ENCODE measurements at places on chromosomes 2 and 18.

DNA sequence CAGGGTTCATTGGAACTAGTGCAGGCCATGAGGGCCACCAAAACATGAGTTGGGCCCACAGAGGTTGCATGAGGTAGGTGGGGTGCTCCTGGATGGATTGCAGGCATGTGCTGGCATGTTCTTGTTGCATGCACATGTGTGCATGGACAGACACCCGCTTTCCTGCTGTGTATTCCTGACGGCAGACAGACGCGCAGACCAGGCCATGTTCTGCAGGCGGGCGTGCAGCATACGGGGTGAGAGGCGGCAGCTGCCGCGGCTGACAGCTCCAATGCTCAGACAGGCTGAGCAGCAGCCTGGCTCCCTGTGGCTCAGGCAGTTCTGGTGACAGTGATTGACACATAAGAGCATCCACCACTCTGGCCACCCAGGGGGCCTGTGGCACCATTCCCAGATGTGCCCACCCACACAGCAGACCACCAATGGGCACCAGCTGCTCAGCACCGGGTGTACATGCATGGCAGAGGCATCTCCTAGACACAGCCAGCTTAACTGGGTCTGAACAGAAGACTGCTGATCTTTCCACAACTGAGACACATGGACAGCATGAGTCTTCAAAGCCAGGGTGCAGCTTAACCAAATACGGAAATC is 21.2 kb downstream of the HS1BP3 start:
- no peak for DNase-seq
- H3K36me3 ChIP-seq = no peaks in the 10 kb centered on the region
- no peaks in the 10 kb centered on the region for H3K27me3 ChIP-seq
- no peak overlapping the region for H3K27ac ChIP-seq
- H3K4me1 ChIP-seq = peaks cover 3% of the 10 kb centered on the region

DNA sequence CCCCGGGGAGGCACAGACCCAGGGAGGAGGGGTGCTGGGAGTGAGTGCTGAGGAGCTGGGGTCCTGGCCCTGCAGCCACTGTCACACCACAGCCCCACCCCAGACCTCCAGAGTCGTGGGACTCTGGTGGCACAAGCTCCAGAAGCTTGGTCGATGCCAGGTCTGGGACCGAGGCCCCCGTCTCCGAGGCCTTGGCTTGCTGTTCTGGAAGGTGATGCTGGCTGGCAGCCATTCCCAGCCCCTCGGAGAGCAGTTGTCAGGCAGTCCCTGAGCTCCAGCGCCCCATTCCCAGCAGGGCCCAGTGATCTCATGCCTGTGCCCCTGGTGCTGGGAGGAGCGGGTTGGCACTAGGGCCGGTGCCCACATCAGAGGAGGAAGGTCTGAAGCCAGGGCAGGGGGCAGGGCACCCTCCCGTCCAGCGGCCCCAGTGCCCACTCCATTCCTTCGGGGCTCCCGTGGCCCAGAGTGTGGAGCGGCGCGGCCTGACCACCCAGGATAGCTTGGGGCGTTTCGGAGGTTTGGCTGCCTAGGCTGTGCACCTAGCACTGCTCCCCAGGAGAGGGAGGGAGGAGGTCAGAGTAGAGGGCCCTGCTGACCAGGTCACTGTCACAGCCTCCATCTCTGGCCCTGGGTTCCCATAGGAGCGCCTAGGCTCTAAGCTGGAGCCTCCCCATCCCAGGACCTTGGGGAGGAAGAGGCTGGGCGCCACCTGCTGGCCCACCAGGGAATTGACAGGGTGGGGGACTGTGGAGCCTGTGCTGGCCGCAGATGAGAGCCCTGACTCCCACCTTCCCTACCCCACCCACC is 16.8 kb upstream of the ALPI start:
- DNase-seq = no peak
- H3K27me3 ChIP-seq = no peaks in the 10 kb centered on the region
- no peak overlapping the region for H3K27ac ChIP-seq
- H3K4me3 ChIP-seq = no peak overlapping the region
- H3K36me3 ChIP-seq = no peaks in the 10 kb centered on the region

DNA sequence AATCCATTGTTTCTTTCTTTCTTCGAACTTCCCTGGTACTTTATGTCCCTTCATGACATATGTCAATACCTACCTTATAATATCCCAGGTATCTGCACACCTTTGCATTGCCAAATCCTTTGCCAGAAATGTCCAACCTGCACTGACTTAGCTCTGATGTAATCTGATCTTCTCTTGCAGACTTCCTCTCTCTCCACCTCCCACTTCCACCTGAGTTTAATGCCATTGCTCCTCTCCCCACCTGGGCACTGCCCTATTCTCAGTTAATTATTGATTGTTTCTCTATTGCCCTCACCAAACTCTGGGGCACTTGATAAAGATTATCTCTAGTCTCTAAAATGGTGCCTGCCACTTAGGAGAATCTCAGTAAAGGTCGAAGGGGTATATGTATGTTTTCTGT is 23.0 kb downstream of the ARHGAP15 start:
- no peak for DNase-seq
- peak overlapping the region; percentile 65 for H3K27ac ChIP-seq
- H3K4me1 ChIP-seq = peaks cover 67% of the 10 kb centered on the region
- no peak overlapping the region for H3K4me3 ChIP-seq
- no peaks in the 10 kb centered on the region for H3K27me3 ChIP-seq

- H3K36me3 ChIP-seq = peaks cover 37% of the 10 kb centered on the region
- no peak for DNase-seq
- no peak overlapping the region for H3K27ac ChIP-seq
- H3K27me3 ChIP-seq = no peaks in the 10 kb centered on the region
Measured at GRCh38 chr2:48341551-48342133, 188.3 kb upstream of the STON1 start.

Data from activated CD8-positive, alpha-beta T cell treated with anti-CD3 and anti-CD28 coated beads, Interleukin-2, amount 10 ng/mL, durations not matched to agents 7 days and 5 days (primary cell).